ENCODE measurements at places on chromosomes 12 and 14.

GRCh38 chr14:98162856-98163805 lies 1108.9 kb downstream of the BCL11B start:
- DNase-seq: no peak

DNA sequence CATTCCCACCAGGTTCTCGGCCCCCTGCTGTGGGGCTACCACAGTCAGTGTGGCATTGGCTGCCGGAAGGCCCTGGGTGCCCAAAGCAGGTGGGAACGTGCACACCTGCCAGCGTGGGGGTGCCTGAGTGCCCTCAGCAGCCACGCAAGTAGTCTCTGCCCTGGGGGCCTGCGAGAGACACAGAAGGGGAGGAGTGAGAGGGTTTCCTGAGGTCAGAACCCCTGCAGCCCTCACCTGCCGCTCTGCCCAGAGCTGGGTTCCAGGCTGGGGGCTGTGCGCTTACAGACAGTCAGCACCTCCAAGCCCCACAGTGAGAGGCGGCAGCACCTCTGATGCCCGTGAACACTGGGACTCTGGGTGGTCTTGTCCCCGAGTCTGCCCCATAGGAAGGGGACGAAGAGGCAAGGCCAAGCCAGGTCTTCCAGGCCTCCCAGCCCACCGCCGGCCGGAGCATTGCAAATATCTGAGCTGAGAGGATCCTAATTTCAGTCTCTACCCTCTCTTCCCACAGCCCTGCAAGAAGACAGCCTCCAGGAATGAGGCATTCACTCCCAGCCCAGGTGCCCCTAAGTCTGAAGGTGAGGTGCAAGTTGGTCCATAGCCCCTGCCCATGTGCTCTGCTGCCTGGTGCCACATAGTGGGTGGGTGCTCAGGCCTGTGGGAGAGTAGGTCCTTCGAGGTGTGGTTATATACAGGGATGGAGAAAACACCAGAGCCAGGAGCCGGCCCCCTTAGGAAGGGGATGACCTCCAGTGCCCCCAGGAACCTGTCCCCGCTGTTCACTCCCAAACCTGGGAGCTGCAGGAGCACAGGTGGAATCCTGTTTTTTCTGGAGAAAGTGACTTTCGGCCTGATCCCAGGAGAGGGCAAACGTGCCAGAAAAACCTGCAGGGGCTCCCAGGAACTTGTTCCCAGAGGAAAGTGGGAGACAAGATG lies 291.1 kb upstream of the RTL1 start:
- DNase-seq: no peak

DNA sequence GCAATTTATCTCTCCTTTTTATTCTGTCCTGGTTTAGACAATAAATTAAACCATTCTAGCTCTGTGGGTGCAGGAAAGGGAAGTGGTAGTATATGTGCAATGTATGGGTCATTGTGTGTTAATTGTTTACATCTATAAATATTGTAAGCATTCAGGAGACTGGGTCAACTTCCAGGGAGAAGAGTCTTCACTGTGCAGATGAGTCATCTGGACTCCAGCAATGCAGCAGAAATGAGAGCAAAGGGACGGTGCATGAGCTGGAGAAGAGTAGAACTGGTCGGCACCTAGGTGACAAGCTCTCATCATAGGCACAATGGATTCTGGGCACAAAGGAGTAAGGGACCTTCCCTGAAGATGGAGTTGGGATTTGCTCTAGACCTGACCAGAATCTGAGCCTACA lies 211.1 kb upstream of the DAAM1 start:
- DNase-seq: no peak

GRCh38 chr12:112126911-112127310 lies 1.6 kb downstream of the TRAFD1 start:
- DNase-seq: no peak

- no peak for DNase-seq
Measured at GRCh38 chr12:97167598-97167997, 260.5 kb downstream of the NEDD1 start.

DNA sequence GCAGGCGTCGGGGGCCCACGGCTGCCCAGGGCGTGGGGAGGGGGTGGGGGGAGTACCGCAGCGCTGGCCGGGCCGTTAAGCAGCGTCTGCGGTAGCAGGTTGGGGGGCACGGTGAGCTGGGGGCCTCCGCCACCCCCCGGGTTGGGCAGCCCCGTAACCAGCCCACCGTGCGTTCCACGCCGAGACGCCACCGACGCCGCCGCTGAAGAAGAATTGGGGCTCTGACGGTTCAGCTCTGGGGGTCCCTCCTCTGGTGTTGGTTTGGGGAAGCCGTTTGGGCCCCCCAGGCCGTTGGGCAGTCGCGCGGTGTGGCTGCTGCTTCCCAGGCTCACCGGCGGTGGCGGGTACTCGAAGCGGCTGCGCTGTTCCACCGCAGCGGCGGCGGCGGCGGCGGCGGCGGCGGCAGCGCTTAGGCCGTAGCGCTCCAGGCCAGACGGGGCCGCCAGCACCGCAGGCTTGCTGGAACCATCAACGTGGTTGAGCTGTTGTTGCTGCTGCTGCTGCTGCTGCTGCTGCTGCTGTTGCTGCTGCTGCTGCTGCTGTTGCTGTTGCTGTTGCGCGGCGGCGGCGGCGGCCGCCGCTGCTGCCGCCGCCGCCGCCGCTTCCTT lies 1.5 kb downstream of the IRF2BPL start:
- peak; percentile 60 for DNase-seq

- no peak for DNase-seq
Measured at GRCh38 chr12:91326058-91327027, 143.7 kb upstream of the DCN start.

- DNase-seq: no peak
Measured at GRCh38 chr14:44897845-44898151, 63.9 kb downstream of the KLHL28 start.

- DNase-seq: no peak
Measured at GRCh38 chr14:25412998-25413397, 363.1 kb upstream of the STXBP6 start.

DNA sequence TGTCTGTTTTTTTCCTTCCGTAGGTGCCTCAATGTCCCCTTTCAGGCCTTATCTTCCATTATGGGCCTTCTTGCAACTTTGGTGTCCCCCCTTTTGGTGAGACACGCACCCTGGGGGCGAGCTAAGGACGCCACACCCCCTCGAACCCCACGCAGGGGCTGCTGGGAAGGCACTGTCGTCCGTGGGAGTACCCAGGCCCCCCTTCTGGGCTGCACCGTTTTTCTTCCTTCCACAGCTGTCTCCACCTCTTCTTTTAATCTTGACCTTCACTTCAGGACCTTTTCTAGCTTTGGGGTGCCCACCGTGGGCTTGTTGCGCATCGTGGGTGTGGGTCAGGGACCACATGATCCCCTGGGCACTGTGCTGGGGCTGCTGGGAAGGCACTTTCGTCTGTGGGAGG lies 271.8 kb downstream of the ALG10 start:
- no peak for DNase-seq

- peak; percentile 36 for DNase-seq
Measured at GRCh38 chr14:57268161-57269069, at the start of the genes AP5M1 and EXOC5. Gene AP5M1, plus strand, starts transcription at chr14:57268971. Its CDS starts 344 bp downstream, at chr14:57269315. Gene EXOC5, minus strand, starts transcription at chr14:57268905. Its CDS starts 257 bp downstream, at chr14:57268648.

DNA sequence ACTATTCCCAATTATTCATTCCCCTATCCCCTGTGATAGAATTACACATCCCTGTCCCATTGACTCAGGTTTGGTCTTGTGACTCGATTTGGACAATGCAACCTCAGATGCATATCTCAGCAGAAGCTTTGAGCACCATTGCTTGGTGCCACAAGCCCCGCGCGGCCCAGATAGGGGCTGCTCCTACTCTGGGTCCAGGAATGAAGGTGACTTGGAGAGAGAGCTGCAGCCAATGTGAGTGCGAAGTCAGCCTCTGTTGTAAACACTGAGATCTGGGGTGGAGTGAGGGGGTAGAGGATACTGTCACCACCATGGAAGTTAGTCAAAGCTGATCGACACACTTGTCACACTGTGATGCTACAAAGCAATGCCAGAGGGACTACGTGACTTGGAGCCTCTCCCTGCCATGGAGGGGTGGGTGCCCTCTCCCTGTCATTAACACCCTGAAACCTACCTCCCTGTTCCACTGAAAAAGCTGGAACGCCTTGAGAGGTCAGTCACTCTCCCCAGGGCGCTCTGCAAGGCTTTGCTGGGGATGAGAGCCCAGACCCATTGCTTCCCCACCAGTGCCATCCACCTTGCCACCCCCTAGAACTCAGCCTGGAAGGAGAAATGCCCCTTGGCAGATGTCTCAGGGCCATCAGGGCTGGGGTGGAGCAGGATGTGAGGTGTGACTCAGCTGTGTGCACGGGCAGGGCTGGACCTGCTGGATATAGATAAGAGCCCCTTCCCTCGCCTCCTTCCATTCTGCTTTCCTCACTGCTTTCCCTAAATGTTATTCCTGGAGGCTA lies 6.6 kb upstream of the PLEK2 start:
- DNase-seq: no peak

GRCh38 chr14:75907756-75908359 lies 73.9 kb downstream of the TGFB3 start:
- no peak for DNase-seq

GRCh38 chr14:39946807-39947206 lies 514.6 kb upstream of the FBXO33 start:
- no peak for DNase-seq

GRCh38 chr14:103871596-103872480 lies 24.5 kb upstream of the PPP1R13B start:
- peak; percentile 20 for DNase-seq

GRCh38 chr12:8664228-8664913 lies 1.7 kb upstream of the MFAP5 start:
- no peak for DNase-seq

DNA sequence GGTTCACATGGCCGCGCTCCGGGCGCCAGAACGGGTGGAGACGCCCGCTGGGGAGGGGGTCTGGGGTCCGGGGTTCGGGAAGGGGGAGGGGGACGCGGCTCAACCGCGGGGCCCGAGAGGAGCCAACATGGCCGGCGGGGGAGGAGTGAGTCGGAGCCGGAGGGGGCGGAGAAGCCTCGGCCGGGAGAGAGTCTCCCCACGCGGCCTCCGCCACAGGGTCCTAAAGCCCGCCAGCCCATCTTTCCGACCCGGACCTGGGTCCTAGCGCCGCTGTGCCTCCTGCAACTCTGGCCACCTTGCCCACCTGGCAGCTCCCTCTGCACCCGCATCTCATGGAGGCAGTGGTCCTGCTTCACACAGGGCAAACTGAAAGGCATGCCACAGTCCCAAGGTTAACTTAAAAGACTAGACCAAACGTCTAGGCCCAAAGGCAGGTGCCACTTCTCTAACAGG lies at the start of gene BAZ2A:
BAZ2A (minus strand) TSS at position 147 of the 453 bp plus-strand sequence. CDS start 12,796 bp downstream, outside the sequence.
- peak; percentile 94 for DNase-seq

DNA sequence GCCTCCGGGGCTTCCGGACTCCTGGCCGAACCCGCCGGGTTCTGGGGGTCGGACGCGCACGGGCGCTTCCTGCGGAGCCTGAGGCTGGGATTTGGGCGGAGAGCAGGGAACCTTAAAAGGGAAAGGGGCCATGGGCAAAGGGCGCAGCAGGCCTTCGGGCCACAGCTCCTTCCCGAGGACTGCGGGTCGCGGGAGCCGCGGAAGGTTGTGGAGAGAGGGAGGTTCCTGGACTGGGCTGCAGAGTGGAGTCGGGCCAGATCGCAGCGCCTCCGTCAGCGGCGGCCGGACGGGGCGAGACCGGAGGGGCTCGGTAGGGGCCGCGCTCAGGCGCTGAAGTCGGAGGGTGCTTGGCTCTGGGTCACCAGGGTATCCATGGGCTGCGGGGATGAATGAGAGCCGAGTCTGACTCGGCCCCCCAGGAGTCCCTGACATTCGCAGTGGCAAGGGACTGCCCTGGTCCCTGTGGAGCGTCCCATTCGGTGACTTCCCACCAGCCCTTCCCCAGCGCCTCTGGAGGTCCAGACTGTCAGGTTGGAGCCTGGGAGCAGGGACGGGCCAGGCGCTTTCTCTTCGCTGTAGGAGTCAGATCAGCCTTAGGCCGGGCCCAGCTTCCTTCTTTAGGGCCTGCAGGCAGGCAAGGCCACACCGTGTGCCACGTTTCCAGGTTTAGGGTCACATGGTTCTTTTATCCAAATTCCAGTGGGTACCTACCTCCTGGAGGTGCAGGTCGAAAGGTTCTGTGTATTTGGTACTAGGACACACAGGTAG lies 938 bp upstream of the SLC25A29 start:
- DNase-seq: no peak

DNA sequence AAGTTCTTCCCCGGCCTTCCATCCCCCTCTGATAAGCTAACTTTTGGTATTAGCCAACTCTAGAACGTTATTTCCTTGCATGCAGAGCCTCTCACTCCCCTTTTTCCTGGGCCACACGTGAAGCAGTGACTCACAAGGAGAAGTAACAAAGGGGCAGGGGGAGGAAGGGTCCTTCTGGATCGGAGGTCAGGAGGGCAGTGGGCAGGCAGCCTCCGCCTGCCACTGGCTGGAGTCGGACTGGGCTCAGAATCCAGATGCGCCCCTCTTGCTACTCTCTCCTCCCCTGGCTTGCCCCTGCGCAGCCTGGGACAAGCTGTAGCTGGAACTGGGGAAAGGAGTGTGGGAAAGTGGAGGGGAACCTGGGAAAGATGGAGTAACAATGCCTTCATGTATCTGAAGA lies 55.0 kb downstream of the TPCN1 start:
- DNase-seq: no peak

GRCh38 chr12:88538697-88539096 lies 41.6 kb downstream of the KITLG start:
- DNase-seq: no peak

DNA sequence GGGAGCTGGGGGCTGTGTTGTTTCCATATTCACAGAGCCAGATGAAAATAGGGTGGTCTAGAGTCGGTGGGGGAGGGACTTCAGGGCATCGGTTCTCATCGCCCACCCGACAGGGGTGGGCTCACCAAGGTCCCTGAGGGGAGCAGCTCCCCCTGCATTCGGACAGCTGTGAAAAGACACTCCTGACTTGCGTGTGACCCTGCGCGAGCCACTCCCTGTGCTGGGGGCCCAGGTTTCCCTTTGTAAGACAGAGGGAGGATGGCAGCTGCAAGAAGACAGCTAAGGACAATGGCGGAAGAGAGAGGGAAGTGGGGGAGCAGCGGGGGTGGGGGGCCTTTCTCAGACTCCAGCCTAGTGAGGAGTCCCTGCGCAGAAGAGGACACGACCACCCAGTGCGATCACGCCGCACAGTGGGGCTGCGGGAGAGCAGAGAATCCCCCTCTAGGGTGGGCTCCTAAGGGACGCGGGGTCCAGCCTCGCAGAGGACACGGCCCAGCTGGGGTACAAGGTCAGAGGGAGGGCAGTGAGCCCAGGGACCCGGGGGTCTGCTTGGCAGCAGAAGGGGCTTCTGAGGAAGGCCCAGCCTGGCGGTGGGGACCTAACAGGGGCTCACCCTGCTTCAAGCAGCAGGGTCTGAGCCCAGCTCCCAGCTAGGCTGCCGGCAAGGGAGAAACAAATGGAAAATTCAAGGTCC lies 326.9 kb upstream of the DIO3 start:
- DNase-seq: no peak

GRCh38 chr12:93427779-93428564 lies 13.8 kb downstream of the UBE2N start:
- DNase-seq: no peak

- DNase-seq: no peak
Measured at GRCh38 chr12:115710104-115710564, 567.4 kb downstream of the MED13L start.

DNA sequence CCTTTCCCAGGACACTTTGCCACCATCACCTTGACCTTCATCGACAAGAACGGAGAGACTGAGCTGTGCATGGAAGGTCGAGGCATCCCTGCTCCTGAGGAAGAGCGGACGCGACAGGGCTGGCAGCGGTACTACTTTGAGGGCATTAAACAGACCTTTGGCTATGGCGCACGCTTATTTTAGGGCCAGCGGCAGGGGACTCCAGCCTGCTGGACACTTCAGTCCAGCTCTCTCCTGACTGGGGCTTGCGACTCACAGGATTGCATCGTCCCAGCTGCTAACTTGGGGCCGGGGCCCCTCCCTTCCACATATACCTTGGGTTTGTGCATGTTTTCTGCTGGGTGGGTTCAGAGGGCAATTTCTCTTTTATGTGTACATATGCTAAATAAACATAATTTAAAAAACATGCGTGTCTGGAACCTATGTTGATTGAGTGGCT lies 11.2 kb downstream of the AHSA1 start:
- no peak for DNase-seq
